Left renal cortex interstitium (tissue), 4 donors: ENCODE measurements at places on chromosomes 13 and 19. TPM values are rescaled to one million over a fixed set of nuclear protein-coding genes. Genes with fewer than 3 reads are reported as not detected.

CEACAM3 gene
- not detected for polyA plus RNA-seq

TMEM255B gene
- polyA plus RNA-seq: 7.9 TPM

IQCN gene
- 4.2 TPM for polyA plus RNA-seq

GRCh38 chr13:47798906-47799305 lies 202.2 kb downstream of the SUCLA2 start:
- DNase-seq: no peak

DNA sequence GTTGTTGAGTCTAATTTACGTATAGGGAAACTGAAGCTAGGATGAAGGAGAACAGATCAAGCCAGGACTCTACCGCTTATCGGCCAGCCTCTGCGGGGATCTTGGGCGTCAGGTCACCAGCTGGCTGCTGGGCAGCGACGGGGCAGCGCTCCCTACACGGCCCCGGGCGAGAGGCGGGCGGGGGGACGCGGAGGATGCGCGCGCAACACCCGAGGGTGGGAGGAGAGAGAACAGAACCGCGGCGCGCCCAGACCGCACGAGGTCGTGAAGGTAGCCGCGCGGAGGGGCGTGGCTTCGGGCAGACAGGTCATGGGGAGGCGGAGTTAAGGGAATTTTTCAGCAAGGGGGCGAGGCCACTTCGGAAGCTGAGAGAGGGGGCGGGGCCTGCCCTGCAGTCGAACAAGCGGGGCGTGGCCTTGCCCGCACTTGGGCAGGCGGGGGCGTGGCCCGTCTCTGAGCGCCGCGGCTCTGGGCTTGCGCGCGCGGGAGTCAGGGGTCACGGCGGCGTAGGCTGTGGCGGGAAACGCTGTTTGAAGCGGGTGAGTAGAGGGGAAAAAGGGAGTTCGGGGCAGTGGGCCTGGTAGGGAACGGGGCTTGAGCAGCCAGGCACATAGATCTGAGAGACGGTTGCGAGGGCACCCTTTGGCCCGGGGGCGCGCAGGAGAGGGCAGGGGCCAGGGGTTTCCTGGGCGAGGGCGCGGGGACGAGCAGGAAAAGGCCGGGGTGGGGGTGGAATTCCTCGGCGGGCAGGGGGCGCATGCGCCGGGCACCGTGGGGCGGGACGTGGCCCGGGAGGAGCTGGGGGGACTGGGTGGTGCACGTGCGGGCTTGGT lies at the start of gene POLD1:
Gene POLD1 (plus strand): TSS at position 496 of the 833 bp plus-strand sequence. CDS start 14,505 bp downstream, outside the sequence.
- DNase-seq: peak; percentile 93

DNA sequence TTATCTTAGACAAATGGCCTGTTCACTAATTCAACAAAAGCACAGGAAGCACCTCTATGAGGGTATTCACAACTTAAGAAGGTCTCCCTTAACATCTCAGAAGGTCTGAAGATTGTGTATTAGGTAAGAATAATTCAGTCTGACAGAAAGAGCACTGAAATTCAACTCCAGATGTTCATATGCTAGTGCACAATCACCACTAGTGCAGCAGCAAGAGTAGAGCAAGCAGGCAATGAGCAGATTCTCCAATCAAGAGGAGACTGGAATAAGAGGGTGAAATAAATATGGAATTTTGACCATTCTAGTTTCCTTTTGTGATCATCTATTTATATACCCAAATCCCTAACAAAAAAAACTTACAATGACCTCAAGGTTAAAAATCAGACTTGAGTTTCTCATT lies 52.0 kb downstream of the MPHOSPH8 start:
- no peak for DNase-seq

GRCh38 chr13:59793107-59793506 lies 370.6 kb downstream of the DIAPH3 start:
- no peak for DNase-seq

DNA sequence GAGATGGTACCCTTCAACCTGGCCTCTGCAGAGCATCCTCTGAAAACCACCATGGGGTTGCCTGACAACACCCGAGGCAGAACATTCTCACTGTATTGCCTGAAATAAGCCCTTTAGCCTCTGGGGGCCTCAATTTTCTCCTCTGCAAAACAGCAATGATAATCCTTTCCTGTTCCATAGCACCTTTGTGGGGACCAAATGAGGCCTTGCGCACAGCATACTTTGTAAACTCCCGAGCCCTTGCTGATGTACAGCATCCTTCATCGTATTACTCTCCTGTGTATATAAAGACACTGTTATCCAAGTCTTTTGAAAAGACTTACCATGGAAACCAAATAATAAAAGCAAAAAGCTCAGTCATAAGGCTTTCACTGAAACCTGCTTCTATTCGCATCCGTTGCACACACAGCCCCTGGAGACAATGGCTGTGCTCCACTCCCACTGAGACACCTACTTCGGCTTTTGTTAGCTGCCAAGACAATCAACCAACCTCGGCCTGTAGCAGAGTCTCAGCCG lies 276.0 kb downstream of the FOXO1 start:
- no peak for DNase-seq

DNA sequence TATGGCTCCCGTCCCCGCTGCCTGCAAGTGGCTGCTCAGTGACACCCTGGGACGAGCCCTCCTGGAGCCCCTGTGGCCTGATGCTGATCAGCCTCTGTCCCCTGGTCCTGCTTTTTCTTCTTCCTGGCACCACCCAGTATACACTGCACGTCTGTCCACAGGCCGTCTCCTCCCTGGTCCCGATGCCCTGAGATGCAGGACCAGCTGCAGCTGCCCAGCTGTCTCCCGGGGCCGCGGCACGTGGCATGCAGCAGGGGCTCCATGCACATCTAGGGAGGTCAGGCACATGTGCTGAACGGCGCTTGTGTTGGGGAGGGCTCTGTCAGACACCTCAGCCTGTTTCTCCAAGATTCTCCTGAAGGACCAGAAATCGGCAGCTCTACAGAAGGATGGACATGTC lies 30.2 kb downstream of the ZFR2 start:
- no peak for DNase-seq

GRCh38 chr13:43640476-43640875 lies 146.3 kb downstream of the ENOX1 start:
- DNase-seq: no peak

GRCh38 chr13:106464076-106464475 lies 71.4 kb downstream of the EFNB2 start:
- DNase-seq: no peak

- no peak for DNase-seq
These were observed 3.6 kb downstream of the RGCC start for GRCh38 chr13:41460930-41461329.

TUBB4A gene
- polyA plus RNA-seq: 46.2 TPM

- DNase-seq: no peak
These were observed at the start of gene EPS8L1 for GRCh38 chr19:55075371-55075998. Gene EPS8L1 (plus strand): TSS chr19:55075869. CDS start chr19:55076445, 576 bp downstream.

CLEC4M gene
- polyA plus RNA-seq: 2.1 TPM

- DNase-seq: no peak
These were observed 1254.2 kb upstream of the SLC10A2 start for GRCh38 chr13:104320446-104320845.

DNA sequence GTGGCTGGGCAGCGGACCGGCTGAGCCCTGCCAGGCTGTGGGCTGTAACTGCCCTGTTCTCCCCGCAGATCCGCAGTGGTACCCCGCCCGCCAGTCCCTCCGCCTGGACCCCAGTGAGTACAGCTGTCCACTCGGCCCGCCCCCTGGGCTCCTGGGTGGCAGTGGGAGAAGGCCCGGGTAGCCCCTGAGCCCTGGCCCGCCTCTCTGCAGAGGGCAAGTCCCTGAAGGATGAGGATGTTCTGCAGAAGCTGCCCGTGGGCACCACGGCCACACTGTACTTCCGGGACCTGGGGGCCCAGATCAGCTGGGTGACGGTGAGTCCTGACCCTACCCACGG lies 8.3 kb downstream of the NDUFB7 start:
- no peak for DNase-seq

- no peak for DNase-seq
These were observed 108.8 kb upstream of the FRY start for GRCh38 chr13:31922724-31923123.

DNA sequence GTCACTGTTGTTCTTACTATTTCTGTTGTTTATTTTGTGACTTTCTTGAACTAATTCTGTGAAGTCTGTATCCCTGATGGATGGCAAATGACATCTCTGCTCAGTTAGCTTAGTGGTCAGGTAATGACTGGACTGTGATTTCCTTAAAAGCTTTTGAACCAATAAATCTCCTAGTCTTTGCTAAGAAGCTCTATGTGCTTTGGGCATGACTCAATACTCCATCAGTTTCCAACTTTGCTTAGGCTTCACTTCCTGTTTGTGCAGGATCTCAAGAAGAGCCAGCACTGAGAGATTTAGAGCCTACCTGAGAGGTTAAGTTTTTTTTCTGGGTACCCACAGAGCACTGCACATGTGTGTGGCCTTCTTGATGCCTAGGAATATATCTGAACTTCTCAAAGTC lies 329.7 kb upstream of the HTR2A start:
- DNase-seq: no peak

DNA sequence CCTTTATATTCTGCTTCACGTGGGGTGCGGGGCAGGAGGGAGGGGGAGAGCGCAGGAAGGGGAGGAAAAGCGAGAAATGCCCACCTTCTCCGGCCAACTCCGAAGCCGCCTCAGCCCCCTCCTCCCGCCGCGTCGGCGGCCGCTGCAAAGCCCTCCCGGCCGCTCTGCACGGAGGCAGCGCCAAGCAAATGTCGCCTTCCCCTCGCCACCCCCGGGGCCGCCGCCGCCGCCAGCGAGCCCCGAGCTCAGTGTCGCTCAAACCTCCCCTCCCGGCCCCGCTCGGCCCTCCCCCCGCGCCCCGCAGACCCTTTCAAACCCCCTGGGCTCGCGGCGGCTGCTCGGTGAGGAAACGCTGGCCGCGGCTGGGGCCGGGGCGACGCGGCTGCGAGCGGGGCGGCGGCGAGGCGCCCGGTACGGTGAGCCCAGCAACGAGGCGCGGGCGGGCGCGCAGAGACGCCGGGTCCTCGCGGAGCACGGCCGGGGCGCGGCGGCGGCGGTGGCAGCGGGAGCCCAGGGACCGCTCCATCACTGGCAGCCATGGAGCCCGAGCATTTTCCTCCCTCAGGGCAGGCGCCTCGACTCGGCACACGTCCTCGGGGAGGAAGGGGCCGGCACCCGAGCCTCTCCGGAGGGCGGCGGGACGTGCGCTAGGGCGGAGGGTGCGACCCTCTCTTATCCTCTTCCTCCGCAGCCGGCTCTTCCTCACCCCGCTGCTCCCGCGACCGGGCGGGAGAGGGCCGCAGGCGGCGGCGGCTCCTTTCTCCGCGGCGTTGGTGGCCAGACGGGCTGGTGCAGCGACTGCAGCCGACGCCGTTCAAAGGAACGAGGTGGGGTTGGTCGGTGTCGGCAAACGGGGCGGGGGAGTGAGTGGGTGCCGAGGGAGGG lies 463 bp upstream of the TSC22D1 start:
- DNase-seq: no peak
